ENCODE measurements at places on chromosomes 7 and 10.

DNA sequence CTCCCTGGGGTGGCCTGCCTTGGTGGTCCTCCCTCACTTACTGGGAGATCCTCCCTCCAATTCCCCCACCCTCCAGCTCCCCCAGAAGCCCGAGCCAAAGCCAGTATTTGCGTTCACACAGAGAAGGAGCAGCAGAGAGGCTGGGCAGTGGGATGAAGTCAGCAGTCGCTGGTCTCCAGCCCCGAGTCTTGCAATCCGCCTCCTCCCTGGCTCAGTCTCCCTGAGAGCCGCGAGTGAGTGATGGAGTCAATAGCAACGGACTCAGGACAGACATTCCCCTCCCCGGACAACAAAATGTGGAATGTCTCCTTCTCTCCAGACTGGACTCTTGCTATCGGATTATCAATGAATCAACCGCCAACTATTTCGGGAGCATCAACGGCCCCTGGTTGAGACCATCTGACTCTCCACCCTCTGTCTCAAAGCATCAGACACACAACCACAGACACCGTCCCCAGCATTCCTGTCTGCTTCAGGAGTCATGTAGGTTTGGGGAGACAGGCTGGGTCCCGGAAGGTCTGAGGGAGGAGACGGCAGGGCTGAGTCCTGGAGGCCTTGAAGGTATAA lies 178.4 kb downstream of the SH3PXD2A start:
- H3K4me3 ChIP-seq = no peak overlapping the region
- no peak for DNase-seq
- H3K27ac ChIP-seq = peak overlapping the region; percentile 12
- no peaks in the 10 kb centered on the region for H3K27me3 ChIP-seq

- peaks cover 8% of the 10 kb centered on the region for H3K4me1 ChIP-seq
- no peak overlapping the region for H3K4me3 ChIP-seq
- H3K27ac ChIP-seq = no peak overlapping the region
These were observed 76.1 kb downstream of the ZNF277 start for GRCh38 chr7:112282476-112283188.

GRCh38 chr7:25068502-25069213 lies 56.4 kb downstream of the CYCS start:
- peaks cover 24% of the 10 kb centered on the region for H3K4me1 ChIP-seq
- no peak for DNase-seq
- no peak overlapping the region for H3K27ac ChIP-seq

GRCh38 chr10:98431016-98431415 lies 15.7 kb downstream of the HPS1 start:
- H3K4me3 ChIP-seq = no peak overlapping the region
- peaks cover 43% of the 10 kb centered on the region for H3K36me3 ChIP-seq
- no peaks in the 10 kb centered on the region for H3K27me3 ChIP-seq
- H3K27ac ChIP-seq = no peak overlapping the region
- no peak for DNase-seq

Measured in activated T-helper 1 cell treated with anti-CD3 and anti-CD28 coated beads, Interleukin-12 subunit alpha, Interleukin-12 subunit beta, Interleukin-2, Interleukin-4 antibody, amounts not matched to agents 30 ng/mL and 10 ng/mL and 1 ng/mL, durations not matched to agents 14 hours and 24 hours and 36 hours (primary cell).